ENCODE measurements at places on chromosomes 12 and 14.
A peak's percentile ranks its signal among the peaks of the same experiment; 100 is the strongest.

DNA sequence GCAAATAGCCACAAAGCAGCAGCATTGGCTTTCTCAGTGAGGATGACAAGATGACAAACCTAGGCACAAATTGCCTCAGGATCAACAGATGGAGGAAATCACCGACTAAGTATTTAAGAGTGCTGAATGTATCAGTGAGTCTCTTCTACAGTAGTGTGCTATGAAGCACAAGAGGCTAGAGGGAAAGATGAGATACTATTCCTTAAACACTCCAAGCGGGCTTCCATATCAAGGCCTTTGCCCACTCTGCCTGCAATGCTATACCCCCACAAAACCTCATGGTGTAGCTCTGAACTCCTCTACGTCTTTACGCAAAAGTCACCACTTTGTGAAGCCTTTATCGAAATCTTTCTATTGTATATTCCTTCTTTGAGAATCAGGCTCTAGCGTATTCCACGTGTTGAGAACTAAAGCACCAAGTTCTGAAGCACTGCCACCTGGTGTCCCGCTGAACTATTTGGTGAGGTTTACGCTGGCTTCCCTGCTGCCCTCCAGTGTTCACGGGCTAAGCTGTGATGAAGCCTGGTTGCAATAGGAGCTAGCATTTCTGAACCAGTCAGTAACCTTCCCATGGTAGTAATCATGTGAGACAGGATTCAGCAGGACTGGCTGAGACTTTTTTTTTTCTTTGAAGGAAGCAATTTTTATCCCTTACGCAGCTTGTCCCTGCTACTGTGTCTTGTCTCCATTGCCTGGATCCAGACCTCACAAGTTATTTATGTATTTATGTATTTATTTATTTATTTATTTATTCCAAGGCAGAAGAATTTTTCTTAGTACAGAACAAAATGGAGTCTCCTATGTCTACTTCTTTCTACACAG, 426.5 kb upstream of the OR4E1 start:
- DNase-seq: peak; percentile 7

DNA sequence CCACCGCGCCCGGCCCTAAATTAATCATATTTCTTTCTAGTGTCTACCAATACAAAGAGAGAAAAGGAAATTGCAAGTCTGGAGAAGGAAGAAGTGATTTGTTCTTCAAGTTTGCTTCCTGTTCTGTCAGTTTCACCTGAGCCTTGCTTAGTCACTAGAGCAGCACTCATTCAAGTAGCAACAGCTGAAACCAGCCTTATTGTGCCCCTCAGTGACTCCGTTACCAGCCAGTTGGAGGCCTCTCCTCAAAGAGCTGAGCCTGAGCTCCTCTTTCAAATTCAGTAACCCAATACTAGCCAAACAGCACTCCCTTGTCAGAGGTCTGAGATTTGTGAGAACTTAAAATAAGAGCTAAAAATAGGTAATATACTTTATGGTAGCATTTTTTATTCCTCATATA, 17.4 kb downstream of the PAWR start:
- no peak for DNase-seq

- no peak for DNase-seq
These were observed 8.8 kb downstream of the OLR1 start for GRCh38 chr12:10163084-10163483.

GRCh38 chr14:94374116-94374515, 14.3 kb downstream of the SERPINA1 start:
- no peak for DNase-seq

DNA sequence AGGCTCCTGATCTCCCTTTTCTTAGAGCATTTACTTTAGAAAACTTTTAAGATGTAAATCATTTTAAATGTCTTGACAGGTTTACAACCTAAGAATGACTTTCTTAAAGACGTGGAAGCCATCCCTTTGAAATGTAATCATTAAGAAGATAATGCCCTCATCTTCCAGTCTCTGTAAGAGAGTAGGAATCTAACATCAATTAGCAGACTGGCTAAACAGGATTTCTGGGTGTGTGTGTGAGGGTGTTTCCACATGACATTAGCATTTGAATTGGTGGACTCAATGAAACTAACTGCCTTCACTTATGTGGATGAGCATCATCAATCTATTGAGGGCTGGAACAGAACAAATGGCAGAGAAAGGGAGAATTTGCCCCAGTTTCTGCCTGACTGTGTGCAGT, 329.5 kb downstream of the RPL10L start:
- DNase-seq: no peak

GRCh38 chr12:55816881-55817344, 611 bp downstream of the SARNP start:
- DNase-seq: no peak

DNA sequence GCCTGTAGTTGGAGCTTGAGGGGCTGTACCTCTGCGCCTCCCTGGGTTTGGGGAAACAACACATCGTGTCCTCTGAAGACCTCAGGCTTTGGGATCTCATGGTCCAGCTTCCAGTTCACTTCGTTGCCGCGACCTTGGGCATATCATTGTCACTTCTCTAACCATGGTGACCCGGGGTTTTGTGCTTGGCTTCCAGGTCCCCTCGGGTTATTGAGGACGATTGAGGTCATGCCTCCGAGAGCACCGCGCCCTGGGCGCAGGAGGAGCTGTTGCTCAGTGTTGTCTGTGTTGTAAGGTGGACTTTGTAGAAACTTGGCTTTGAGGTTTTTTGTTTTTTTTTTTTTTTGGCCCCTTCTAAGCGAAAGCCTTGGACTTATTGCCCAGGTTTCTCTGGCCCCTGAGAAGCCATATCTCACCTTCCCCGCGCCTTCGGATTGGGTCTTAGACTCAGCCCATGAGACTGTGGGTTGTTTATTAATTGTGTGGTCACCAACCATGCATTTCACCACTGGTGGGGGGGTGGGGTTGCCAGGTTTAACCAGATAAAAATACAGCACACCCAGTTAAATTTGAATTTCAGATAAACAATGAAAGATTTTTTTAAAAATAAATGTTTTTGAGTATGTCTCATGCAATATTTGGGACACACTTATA, 2.6 kb downstream of the BCL7A start:
- no peak for DNase-seq

DNA sequence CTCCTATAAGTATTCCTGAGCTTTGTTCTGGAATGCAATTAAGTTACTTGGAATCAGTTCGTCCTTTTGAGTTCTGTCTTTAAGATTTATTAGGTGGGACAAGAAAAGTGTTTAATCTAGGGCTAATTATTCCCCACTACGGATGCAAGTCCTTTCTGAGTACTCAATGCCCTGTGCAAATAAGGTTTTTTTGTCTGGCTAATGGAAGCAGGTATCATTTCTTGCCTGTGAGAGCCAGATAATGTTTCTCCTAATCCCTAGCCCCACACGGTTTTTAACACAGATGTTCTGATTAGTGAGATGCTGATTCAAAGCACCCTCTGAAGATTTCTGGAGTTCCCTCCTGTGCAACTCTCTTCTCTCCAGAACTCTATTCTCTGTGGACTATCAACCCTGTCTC, 296.6 kb upstream of the PRICKLE1 start:
- no peak for DNase-seq

GRCh38 chr14:75711796-75712211, 50.8 kb downstream of the TTLL5 start:
- DNase-seq: peak; percentile 91

- no peak for DNase-seq
These were observed 6.4 kb downstream of the FOXA1 start for GRCh38 chr14:37588667-37588955.

GRCh38 chr12:42483521-42483790, 106.1 kb downstream of the PRICKLE1 start:
- no peak for DNase-seq

- DNase-seq: no peak
These were observed at the start of gene KLRC4 for GRCh38 chr12:10409392-10409791. Gene KLRC4, minus strand, starts transcription at chr12:10409757. Its CDS starts 182 bp downstream, at chr12:10409575.

GRCh38 chr12:11543457-11544158, 105.9 kb upstream of the ETV6 start:
- no peak for DNase-seq

- no peak for DNase-seq
These were observed 56.8 kb downstream of the GNG2 start for GRCh38 chr14:51917193-51917592.

DNA sequence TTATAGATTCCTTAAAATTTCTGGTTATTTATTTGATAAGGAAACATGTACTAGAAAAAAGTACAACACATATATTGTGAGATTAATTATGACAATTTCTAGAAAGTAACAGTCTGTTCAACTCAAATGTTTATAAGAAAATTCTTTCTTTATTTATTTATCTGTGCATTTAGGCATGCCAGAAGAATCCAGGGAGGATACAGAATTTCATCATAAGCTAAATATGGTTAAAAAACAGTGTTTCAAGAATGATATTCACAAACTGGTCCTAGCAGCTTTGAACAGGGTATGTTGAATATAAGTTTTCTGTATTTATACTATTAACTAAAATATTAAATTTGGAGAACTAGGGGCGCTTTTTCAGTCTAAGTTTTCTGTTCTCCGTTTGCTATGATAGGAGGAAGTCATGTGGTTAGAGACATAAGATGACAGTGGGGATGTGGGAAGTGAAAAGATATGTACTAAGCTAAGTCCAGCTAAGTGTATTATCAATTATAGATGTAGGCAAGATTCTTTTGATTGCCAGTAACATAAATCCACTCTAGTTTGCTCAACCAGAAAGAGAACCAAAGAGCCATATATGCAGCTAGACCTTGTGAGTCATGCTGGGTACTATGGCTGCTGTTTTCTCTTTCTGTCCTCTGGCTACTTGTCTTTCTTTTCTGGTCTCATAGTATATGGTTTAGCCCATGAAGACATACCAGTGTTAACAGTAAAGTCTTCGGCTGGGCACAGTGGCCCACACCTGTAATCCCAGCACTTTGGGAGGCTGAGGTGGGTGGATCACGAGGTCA, 39.0 kb downstream of the LRRK2 start:
- DNase-seq: no peak

GRCh38 chr14:72717220-72717619, 176.7 kb downstream of the DPF3 start:
- no peak for DNase-seq

DNA sequence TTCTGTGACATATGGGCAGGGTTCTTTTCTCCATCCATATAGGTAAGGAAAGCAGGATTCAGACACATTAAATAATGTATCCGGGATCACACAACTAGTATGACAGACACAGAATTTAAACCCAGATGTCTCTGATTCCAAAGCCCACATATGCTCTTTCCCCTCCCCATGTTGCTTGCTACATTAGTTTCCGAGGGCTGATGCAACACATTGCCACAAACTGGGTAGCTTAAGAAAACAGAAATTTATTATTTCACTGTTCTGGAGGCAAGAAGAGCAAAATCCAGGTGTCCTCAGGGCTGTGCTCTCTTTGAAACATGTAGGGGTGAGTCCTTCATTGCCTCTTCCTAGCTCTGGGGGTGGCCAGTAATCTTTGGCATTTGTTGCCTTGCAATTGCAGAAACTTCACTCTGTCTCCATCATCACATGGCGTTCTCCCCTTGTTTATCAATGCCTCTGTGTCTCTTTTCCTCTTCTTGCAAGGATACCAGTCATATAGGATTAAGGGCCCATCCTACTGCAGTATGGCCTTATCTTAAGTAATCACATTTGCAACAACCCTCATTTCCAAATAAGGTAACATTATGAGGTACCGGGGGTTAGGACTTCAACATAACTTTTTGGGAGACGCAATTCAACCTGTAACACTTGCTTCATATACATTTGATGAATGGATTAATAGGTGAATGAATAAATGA, 83.0 kb upstream of the CCND2 start:
- DNase-seq: no peak

DNA sequence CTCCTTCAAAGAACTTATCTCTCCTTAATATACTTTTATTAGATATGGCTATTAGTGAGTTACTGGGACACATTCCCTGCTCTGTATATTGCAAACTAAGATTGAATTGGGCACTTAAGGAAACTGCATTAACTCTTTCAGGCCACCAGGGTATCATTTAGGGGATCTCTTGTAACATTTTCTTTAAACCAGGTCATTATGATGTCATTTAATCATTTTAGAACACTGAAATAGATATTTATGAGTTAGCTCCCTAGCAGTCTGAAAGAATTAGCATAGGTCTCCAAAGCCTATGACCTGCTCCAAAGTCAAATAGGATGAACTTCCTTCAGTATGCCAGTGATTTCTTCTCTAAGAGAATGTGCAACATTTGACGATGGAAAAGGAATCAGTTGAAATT, 506.9 kb downstream of the FOXG1 start:
- DNase-seq: no peak

DNA sequence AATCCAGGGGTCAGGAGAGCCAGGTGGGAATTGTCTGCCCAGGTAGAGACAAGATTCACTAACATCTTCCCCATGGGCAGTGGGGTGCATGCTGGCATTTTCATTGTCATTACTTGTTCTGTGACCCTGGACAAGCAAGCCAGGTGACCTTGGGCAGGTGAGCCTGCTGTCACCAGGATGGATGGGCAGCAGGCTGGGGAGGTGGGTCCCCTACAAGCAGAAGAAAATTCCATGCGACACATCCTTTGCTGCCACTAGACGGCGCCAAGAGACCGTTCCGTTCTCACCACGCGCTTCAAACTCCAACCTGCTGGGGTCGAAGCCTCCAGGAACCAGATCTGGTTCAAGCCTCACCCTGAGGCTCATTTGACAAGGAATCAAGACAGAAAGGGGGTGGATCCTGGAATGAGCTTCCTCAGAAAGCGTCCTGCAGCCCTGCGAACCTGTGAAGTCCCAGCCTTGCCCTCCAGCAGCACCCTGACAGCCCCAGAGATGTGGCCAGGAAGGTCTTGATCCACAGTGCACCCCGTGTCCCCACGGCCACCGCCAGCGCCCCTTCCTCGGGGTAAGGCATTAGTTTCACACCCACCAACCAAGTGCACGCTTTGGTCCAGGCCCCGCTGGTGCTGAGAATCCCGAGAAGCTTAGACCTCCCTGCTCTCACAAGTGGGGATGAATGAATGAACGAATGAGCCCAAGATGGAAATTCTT, 3.2 kb upstream of the DYNC1H1 start:
- peak; percentile 37 for DNase-seq

GRCh38 chr14:81440041-81440440, 39.9 kb upstream of the STON2 start:
- DNase-seq: no peak

GRCh38 chr12:119714614-119715267, 46.8 kb downstream of the PRKAB1 start:
- DNase-seq: no peak

DNA sequence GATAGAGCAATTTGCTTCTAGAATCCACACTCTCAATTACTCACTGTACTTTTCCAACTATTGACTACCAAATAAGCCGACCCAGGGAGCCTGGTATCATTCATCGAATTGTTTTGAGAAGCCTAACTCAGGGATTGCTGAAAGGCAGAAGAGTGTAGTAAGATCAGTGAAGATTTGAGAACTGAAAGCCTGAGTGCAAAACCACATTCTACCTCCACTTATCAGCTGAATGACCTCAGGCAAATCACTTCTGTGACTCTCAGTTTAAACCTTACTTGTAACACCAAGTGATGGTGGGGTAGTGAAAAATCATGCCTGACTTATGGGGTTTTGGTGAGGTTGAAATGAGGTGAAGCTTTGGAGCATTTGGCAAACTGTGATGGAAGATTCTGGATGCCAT, 126.1 kb upstream of the MAX start:
- no peak for DNase-seq

DNA sequence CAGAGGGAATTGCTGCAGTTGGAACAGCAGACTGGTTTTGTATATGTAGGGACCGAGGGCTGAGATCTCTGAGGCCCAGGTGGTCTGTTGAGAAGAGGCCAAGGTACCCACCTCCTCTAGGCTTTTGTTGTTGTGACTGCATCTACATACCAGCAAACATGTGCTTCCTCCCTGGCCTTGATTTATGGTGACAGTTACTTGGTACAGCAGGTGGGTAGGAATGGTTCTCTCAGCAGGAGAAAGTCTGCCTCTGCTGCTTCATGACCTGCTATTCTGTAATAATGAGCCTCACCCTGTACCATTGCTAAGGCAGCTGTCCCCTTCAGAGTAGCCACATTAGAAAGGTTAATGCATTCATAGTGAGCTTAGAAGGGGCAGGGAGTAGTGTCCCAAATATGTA, 196.7 kb upstream of the PELI2 start:
- DNase-seq: no peak

All from nucleus accumbens (tissue), 56 donors.